CD4-positive, alpha-beta T cell treated with Interleukin-12 subunit alpha and Interleukin-12 subunit beta, for 1 hour (primary cell): ENCODE measurements at places on chromosomes 1 and 21.
A peak's percentile ranks its signal among the peaks of the same experiment; 100 is the strongest.

DNA sequence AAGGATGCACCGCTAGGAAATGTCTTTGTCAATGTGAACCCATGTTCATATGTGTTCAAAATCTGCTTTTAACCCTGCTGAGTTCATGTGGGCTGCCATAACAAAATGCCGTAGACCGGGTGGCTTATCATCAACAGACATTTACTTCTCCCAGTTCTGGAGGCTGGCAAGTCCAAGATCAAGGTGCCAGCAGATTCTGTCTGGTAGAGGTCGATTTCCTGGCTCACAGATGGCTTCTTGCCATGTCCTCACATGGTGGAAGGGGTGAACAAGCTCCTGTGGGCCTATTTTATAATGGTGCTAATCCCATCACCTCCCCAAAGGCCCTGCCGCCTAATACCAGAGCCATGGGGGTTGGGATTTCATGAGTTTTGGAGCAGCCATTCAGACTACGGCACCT, 4.6 kb upstream of the CDCP2 start:
- DNase-seq = no peak

DNA sequence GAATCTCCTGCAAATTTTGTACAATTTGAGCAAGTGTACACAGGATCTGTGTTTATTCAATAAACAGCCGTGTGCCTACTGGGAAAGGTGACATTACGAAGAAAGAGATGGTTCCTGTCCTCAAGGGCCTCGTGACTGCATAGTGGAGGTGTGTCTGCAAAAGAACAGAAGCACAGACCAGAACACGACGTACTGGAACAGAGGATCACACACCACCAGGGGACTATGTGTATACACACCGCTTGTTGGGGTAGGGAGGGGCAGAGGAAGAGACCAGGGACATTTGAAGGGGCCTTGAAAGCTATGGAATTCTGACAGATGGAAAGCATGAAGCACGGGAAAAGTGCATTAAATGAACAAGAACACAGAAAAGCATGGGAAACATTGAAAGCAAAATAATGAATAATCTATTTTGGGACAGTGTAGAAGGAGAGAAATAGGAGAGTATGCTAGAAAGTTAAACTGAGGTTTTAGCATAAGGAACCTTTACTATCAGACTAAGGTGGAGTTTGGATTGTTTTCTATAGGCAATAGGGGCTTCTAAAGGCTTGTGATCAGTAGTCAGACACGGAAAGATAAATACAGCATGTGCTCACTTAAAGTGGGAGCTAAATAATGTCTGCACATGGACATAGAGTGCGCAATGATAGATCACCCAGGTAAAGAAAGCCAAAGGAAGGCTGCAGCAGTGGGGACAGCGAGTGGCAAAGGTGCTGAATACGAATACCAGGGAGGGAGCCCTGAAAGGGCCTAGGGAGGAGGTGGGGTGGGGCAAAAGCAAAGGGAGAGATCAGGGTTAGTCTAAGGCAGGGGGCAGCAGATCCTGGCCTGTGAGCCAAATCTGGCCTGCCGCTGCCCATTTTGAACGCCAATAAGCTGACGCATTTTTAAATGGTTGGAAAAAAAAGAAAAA, 11.0 kb downstream of the JAK1 start:
- no peak for DNase-seq

- DNase-seq = no peak
Measured at GRCh38 chr1:43705334-43705733, 2.0 kb upstream of the ST3GAL3 start.

DNA sequence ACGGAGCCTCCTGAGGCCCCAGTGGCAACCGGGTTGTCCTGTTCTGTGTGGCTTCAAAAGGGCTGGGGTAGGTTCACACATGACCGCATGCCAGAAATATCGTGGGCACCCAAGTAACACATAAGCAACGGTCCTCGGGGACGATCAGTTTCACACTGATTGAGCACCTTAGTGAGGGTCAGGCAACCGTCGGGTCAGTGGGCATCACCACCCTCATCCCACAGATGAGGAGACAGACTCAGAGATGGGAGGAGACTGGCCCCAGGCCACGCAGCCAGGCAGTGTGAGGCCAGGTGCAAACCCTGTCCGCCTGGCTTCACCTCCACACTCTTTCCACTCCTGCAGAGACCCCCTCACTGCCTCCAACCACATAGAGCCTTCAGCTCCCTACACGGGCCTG, 309.8 kb downstream of the MATN1 start:
- no peak for DNase-seq

DNA sequence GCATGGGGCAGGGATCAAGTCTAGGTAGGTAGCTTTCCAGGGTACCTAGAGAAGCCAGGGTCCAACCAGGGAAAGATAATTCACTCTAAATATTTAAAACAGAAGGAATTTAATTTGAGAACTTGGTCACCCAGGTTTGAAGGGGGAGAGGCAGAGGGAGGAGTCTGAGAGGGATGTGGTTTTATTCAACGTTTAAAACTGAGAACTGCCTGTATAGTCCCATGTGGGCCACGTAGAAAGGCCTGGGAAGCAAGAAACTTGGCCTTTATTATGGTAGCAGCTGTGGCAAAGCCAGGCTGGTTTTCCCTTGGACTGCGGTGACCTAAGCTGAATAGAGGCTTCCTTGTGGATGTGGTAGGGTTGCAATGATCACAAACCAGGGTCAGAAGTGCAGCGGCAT, 42.0 kb upstream of the DUSP10 start:
- peak; percentile 23 for DNase-seq

GRCh38 chr1:119004129-119004527, 16.0 kb upstream of the TBX15 start:
- no peak for DNase-seq

GRCh38 chr1:148352470-148353053, 130.5 kb downstream of the PPIAL4G start:
- no peak for DNase-seq

DNA sequence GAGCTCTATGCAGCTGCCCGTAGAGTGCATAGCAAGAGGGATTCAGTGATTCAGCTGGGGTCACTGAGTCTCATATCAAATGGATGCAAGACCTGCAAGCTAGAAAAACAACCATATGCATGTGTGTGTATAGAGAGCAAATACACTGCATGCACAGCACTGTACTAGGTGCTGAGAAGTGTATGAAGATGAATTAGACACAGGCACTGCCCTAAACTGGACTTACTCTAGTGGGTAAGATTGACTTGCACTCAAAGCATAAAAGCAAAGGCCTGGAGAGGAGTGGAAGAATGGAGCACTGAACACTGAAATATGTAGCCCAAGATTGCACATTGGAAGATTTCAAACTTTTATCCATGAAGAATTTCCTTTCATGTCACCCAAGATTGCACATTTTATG, 5.5 kb upstream of the GBP1 start:
- DNase-seq = no peak

- DNase-seq = no peak
Measured at GRCh38 chr1:160731990-160732389, 7.1 kb upstream of the SLAMF7 start.

GRCh38 chr1:212034516-212035122, 738 bp downstream of the INTS7 start:
- no peak for DNase-seq

GRCh38 chr1:201375169-201375568, 2.3 kb downstream of the TNNT2 start:
- no peak for DNase-seq

DNA sequence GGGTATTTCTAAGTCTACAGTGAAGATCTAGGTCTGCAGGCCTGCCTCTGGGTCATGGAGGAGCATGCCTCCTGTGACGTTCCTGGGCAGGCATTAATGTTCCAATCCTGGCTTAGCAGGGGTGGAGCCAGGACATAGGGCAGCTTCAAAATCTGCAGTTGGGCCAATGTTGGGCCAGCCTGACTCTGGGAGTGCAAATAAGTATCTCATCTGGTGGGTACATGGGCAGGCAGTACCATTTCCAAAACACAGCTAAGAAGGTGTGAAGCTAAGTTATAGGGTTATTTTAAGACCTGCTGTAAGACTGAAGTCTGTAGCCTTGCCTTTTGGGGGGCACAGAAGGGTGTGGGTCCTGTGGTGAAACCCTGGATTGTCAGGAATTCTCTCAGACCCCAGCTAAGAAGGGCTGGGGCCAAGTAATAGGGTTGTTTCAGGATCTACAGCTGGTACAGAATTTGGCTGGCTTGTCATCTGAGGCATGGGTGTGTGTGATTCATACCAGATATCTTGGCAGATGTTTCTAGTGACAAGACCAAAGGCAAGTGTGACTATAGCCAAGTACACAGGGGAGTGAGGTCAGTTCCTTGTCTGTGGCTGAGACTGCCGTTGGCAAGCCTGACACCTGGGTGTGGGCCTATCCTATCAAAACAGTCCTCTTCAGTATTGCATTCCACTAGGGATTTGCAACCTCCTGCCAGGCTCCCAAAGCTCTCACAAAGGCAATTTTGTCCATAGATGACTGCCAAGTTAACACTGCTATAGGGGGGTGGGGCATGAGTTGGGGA, 468.7 kb upstream of the B3GALT2 start:
- no peak for DNase-seq

GRCh38 chr1:157878059-157878458, 36.5 kb upstream of the CD5L start:
- no peak for DNase-seq

DNA sequence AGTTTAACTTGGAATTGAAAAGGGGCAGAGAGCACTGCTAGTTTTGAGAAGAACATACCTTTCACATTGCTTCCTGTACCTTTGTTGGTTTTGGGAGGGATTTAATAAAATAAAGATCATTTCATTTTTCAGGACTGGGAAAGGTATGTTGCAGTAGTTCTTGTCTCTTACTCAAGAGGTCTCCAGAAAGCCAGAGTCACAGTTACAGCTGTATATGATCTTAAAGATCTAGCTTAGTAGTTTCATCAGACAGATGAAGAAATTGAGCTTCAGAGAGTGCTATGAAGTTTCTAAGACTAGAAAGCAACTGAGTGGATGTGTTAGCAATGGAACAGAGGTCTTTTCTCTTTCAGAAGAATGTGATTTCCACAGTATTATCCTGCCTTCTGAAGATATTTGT, 1.0 kb downstream of the OR10K2 start:
- no peak for DNase-seq

DNA sequence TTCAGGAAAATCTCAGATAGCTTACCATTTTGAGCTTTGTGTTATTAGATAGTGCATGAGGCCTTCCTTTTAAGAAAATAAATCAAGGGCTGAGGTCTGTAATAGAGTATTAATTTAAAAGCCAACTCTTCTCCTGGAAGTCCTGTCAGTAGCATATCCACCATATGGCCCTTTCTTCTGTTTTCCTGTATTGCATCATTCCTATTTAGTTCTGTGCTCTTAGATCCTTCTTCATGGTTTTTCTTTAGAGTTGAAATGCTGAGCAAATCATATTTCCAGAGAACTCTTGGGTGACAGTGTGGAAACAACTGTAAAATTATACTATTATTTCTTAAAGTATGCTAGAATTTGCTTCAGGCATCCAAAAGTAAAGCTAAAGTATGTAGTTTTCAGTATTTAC, 91.7 kb downstream of the TTC3 start:
- DNase-seq = no peak

DNA sequence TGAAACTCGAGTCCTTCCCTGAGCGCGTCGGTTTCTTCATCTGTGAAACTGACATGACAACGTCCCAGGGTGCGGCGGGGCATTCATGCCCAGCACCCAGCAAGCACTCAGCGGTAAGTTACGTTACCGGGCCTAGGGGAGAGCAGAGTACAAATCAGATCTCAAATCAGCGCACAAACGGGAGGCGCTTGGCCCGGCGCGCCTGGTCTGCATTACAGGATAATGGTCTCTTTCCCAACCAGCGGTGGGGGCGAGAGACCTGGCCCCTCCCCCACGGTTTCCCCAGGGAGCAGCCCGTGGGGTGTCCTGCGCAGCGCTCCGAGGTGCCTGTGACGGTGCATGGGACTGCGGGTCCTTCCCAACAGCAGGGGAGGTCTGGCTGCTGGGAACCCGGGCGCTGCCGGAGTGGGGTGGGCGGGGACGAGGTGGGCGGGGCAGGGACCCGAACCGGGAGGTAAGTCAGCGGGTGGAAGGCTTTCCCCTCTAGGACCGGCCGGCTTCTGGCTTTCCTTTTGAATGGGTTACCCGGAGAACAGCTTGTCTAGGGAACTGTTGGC, 1.0 kb downstream of the TMEM51 start:
- no peak for DNase-seq

DNA sequence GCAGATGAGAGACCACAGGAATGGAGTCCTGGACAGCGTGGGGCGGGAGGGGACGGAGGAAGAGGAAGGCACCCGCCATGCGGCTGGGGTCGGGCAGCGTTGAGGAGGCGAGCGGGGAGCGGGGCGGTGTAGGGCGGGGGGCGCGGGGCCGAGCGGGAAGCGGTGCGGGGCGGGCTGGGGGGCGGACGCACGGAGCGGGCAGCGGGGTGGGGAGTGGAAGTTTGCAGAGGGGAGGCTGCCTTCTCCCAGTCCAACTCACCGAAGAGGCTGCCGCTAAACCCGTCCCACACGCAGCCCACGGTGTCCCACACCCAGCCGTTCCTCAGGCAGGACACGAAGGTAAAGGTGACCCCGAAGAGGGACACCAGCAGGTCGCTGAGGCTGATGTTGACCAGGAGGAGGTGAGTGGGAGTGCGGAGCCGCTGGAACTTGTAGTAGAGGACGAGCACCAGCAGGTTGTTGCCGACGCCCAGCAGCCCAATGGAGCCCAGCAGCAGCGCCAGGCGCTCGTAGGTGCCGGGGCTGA, 483 bp downstream of the CHML start:
- DNase-seq = peak; percentile 24

DNA sequence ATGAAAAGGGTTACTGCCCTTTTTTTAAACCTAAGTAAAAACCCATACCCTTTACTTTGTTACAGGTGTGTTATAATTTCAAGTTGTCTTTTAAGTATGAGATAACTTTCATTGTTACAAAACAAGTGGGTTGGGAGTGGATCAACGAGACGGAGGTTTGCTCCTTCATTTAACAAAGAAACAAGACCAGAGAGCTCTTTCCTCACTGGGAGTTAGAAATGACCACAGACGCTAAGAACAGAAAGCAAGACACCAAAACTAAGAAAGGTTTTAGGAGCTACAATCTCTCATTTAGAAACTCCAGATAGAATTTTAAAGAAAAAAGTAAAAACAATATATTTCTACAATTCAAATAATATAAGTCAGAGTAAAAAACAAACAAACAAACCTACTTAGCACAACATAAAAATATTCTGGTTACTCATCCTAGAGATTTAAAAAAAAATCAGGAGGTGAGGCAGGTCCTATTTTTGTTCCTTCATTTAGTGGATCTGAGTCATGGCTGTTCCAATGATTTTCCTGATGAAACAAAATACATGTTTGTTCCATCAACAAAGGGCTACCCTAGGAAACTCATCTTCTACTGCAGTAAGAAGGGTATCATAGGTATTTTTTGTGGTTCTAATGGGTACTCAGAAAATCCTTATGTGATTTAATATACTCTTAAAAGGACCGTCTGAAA, 33.0 kb downstream of the APP start:
- DNase-seq = no peak

DNA sequence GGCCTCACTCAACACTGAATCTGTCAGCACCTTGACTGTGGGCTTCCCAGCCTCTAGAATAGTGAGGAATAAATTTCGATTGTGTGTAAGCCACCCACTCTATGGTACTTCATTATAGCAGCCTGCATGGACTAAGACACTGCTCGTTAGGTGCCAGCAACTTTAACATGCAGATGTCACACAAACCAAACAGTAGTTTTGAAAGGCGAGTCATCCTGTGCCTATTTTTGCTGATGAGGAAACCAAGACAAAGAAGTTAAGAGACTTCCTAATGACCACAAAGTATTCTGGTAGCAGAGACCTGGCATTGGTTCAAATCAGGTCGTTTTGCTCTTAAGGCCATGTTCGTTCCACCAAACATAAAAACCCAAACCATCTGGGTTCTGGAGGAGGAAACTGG, 42.9 kb downstream of the BATF3 start:
- no peak for DNase-seq

GRCh38 chr21:38847556-38847955, 41.8 kb downstream of the ETS2 start:
- DNase-seq = no peak
